ENCODE measurements at places on chromosomes 1 and 21.

DNA sequence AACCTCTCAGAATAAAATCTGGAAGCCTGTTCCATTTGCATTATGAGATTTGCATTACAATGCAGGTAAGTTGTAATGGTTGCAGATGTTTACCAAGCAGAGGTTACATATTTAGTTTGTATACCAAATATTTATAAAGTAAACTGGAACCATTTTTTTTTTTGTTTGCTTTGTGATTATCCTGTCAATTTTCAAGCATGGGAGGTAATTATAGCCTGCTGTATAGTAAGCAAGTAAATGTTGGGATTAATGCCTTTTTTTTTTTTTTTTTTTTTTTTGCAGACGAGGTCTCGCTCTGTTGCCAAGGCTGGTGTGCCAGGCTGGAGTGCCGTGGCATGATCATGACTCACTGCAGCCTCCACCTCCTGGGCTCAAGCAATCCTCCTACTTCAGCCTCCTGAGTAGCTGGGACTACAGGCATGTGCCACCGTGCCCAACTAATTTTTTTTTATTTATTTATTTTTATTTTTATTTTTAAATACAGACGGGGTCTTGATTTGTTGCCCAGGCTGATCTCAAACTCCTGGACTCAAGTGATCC, 21.0 kb downstream of the NFYC start:
- DNase-seq = no peak

DNA sequence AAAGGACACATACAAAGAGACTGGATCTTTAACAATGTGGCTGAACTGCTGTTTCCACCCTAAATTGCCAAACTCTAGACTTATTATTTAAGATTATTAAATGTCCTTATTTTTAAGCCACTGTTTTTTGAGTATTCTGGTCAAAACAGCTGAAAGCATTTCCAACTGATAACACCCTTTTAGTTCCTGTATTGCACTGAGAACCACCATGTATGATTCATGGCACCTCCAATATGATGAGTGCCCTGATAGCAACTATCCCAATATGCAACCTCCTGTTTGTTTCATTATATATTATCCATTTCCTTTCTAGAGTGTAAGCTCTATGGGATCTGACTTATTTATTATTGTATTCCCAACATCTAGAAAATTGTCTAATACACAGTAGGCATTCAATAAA, 269.4 kb downstream of the HHIPL2 start:
- no peak for DNase-seq

GRCh38 chr1:35111106-35111505, 31.9 kb downstream of the ZMYM1 start:
- no peak for DNase-seq

GRCh38 chr1:56199956-56200355, 379.4 kb downstream of the PLPP3 start:
- DNase-seq = no peak

- no peak for DNase-seq
Measured at GRCh38 chr1:230332061-230332460, 94.1 kb downstream of the PGBD5 start.

- no peak for DNase-seq
Measured at GRCh38 chr1:110345480-110345879, 6.3 kb downstream of the RBM15 start.

DNA sequence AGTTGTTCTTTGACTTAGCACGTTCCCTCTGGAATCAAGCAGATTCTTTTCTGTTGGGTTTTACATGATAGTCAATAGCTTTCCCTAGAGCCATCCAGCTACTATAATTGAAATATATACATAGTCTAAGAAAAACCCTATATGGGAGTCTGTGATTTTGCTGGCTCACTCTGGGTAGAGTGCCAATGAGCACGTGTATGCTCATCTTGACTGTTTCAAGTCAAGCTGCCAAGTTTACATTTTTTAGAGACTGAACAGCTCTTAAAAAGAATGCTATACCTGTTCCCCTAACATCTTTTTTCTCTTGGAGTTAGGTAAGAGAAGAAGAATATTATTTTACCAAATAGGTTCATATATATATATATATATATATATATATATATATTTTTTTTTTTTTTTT, 182.8 kb upstream of the NRIP1 start:
- no peak for DNase-seq

DNA sequence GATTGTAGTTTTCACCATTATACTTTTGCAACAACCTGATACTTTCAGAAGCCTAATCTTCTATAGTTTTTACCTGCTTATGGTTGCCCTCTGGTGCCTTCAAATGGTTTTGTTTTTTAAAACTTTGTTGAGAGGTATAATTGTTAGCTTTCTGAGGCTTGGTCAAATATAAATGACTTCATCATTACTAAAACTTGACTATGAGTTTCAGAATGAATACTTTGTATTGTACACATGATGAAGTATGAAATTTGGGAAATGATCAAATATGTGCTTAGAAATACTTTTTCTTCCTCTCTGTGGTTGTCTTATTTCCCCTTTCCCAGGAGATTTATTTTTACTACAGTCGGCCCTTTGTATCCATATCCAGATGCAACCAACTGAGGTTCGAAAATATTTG, 151.8 kb upstream of the B3GALT2 start:
- DNase-seq = no peak

- DNase-seq = no peak
Measured at GRCh38 chr1:176485083-176485482, 22.1 kb downstream of the PAPPA2 start.

GRCh38 chr1:150118716-150119115, 31.0 kb upstream of the PLEKHO1 start:
- no peak for DNase-seq

DNA sequence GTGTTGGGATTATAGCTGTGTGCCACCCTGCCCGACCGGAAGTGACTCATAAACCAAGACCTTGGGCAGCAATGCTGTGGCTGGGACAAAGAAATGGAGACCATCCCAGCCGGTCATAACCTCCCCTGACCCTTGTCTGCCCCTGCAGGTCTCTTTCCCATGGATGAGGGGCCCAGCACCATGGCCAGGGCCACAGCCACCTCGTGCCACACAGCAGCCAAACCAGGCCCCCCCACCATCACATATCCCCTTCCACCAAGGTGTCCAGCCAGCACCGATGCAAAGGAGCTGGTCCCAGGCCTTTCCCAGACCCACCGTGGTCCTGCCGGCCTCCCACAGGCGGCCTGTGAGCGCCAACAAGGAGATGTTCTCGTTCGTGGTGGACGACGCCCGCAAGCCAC, 42.2 kb downstream of the FHAD1 start:
- no peak for DNase-seq
